ENCODE measurements at places on chromosomes 3 and 15.

DNA sequence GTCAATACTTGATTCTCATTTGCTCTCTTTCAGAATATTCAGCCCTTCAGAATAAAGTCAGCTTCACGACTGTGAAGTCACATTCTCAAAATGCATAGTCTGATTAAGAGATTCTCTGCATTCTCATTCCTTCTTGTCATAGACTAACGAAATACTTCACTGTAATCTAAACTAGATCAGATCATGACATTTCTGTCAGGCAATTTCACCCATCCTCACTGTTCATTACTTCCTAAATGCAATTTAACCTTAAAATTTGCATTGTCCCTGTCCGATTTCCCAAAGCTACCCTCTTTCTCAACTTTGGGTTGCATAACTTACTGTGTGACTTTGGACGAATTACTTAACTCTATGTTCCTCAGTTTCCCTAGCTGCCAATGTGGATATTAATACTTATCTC lies 6.2 kb downstream of the RPL22L1 start:
- no peak for DNase-seq

- DNase-seq = no peak
Observed at GRCh38 chr3:144332868-144333267, 361.2 kb downstream of the DIPK2A start.

GRCh38 chr3:140129768-140130284 lies 194.8 kb downstream of the CLSTN2 start:
- DNase-seq = no peak

DNA sequence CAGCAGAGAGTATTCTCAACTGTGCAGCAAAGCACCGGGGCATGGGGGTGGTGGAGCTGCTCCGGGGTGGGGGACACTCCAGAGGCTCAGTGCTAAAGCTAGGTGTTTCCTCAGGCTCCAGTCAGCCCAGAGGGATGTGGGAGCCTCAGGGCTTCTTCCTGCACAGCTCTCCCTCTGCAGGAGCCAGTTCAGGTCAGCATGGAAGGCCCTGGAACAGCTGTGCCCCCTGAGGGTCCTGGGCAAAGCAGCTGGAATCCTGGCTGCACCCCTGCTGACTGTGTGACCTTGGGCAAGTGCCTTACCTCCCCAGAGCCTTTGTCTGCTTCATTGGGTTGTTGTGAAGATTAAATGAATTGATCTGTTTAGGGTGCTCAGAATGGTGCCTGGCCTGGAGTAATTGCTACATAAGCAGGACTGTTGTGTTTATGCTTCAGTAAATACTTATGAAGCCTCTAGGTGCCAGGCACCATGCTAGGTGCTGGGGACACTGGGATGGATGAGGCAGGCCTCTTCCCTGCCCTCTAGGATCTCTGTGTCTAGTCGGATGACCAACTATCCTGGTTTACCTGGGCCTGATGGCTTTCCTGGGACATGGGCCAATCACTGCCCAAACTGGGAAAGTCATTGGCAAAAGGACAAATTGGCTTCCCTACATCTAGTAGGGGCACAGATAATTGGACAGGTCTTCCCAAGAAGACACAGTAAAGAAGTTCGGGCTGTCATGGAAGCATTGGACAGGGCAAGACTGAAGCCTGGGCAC lies 64.2 kb upstream of the LCTL start:
- DNase-seq = no peak

- no peak for DNase-seq
Observed at GRCh38 chr3:127408022-127408683, 120.3 kb upstream of the PRR20G start.

- DNase-seq = no peak
Observed at GRCh38 chr3:45807133-45807532, 10.8 kb upstream of the SLC6A20 start.

DNA sequence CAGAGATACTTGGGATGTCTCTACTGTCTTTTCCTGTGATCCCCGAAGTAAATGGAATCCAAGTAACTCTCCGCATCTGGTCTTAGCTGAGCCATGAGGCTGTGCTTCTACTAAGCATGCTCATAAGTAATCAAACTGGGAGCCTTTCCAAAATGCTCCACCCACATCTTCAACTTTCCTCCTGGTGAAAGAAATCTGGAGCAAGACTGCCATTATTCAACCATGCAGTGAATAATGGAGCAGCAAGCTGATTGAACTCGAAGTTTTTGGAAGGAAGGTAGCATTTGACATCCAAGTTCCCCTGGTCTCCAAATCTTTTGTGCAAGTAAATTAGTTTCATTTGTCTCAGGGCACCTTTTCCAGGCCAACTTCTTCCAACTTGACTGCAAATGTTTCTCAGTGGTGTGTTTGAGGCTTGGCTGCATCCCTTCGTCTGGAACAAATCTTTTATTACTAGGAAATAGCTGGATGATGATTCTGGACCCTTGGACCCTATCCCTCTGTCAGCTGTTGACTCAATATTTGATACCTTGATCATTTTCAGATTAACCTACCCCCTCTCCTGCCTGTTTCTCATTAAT lies 19.4 kb downstream of the GXYLT2 start:
- DNase-seq = no peak

GRCh38 chr3:194097141-194097882 lies 38.6 kb upstream of the HES1 start:
- DNase-seq = no peak

- no peak for DNase-seq
Observed at GRCh38 chr3:65914032-65914739, 124.5 kb downstream of the MAGI1 start.

GRCh38 chr3:51727500-51727899 lies 20.6 kb downstream of the GRM2 start:
- DNase-seq = no peak

- DNase-seq = no peak
Observed at GRCh38 chr3:20326541-20326940, 140.5 kb upstream of the SGO1 start.

GRCh38 chr3:55588146-55588765 lies 101.2 kb upstream of the WNT5A start:
- no peak for DNase-seq

- DNase-seq = no peak
Observed at GRCh38 chr15:76987896-76988860, 6.7 kb upstream of the PSTPIP1 start.

GRCh38 chr3:53836084-53836872 lies 9.9 kb downstream of the CHDH start:
- no peak for DNase-seq

DNA sequence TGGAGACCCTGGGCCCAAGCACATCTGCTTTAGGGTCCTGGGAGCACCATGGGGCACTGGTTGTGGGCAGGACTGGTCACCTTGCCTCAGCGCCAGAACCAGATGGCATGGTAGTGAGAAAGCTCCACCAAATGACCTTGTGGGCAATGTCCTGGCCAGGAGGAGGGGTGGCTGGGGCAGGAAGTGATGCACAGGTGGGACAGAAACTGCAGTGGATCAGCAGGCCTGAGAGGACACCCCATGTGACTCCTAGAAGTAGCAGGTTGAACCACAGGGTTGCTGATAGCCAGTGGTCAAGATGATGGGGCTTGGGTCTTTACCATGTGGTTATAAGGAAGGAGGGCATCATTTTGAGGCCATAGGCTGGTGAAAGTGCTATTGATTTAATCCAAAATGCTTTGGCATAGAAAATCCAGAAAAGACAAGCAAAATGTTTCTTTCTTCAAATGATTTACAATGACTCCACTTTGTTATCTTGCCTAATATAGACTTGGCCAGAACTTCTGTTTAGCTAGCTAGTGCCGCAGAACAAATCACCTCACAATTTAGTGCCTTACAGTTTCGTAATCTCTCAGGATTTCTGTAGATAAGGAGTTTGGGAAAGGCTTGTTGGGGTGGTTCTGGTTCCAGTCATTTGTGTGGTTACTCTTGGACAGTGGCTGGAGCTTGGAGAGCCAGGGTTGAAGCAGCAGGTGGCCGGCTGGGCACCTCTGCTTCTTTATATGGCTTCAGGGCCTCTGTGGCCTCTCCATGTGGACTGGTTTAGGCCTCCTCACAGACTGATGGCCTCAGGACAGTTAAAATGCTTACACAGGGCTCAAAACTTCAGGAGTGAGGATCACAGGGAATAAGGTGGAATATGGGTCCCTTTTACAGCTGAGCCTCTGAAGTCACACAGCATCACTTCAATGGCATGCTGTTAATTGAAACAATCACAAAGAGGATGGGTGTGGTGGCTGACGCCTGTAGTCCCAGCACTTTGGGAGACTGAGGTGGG lies 27.5 kb downstream of the TMEM158 start:
- no peak for DNase-seq

GRCh38 chr3:52032702-52033408 lies 23.5 kb downstream of the DUSP7 start:
- DNase-seq = no peak

GRCh38 chr3:183008303-183008702 lies 28.0 kb upstream of the DCUN1D1 start:
- no peak for DNase-seq

DNA sequence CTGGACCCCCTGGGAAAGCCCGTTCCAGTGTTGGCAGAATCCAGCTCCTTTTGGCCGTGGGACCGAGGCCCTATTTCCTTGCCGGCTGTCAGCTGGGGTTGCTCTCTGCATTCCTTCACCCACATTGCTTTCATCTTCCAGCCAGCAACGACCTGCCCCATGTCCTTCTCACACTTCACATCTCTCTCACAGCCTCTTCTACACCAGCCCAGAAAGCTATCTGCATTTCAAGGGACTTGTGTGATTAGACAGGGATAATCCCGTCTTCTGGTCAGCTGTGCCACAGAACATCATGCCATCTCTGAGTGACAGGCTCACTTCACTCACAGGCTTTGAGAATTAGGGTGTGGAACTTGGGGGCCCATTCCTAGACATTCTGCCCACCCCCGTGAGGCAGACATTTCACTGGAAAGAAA lies 16.4 kb downstream of the EFCC1 start:
- DNase-seq = no peak

GRCh38 chr15:50017522-50017921 lies 101.5 kb downstream of the ATP8B4 start:
- no peak for DNase-seq

DNA sequence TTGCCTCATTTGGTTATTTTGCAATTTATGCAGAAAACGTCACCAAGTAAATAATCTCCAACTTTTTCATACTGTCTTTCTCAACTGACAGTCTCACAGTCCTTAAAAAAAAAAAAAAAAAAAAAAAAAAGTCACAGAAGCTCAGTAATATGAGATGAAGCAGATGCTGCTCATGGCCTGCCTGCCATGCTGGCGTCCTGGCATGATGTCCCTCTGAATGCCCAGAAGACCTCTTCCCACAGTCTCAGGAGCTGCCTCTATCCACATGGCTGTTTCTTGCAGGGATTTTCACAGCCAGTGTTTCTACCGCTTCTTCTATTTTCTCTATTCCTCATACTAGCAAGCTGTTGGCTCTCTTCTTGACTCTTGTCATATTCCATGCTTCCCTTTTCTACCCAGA lies 87.7 kb downstream of the TGFBR2 start:
- no peak for DNase-seq

DNA sequence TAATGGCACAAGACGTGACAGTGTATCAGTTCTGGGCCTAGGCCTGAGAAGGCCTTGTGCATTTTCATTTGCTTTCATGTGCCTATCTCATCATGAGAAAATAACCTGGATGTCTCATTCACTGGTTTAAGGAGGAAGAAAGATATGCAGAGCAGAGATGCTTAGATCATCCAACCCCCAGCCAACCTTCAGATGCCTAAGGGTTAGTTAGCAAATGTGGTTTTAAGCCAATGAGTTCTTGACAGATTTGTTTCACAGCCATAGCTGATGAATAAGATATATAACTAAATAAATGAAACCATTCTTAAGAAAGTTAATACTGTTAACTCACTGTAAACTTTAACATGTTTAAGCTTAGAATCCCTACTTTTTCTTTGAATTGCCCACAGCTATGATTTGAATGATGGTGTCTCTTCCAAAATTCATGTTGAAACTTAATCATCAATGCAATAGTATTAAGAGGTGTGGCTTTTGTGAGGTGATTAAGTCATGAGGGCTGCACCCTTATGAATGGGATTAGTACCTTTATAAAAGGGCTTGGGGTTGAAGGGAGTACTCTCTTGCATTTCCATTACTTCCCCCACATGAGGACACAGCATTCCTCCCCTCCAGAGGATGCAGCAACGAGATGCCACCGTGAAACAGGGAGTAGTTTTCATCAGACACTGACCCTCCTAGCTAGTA lies 324.6 kb upstream of the TBC1D5 start:
- no peak for DNase-seq

DNA sequence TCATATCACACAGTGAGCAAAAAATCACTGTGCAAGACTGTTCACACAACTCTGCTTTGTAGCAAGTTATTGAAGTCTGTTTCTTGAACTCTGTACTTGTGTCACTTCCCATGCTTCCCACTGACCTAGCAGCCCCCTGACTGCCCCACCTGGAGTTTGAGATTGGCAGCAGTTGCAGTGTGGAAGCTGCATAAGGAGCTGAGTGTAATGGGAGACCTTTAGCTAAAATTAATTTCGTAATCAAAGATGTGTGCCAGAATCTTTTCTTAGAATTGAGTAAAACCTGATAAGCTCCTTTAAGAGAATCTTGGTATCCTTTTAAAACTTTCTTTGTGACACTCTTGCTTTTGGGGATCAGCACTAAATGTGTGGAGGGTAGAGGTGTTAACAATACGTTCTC lies 42.8 kb downstream of the NKIRAS1 start:
- no peak for DNase-seq

DNA sequence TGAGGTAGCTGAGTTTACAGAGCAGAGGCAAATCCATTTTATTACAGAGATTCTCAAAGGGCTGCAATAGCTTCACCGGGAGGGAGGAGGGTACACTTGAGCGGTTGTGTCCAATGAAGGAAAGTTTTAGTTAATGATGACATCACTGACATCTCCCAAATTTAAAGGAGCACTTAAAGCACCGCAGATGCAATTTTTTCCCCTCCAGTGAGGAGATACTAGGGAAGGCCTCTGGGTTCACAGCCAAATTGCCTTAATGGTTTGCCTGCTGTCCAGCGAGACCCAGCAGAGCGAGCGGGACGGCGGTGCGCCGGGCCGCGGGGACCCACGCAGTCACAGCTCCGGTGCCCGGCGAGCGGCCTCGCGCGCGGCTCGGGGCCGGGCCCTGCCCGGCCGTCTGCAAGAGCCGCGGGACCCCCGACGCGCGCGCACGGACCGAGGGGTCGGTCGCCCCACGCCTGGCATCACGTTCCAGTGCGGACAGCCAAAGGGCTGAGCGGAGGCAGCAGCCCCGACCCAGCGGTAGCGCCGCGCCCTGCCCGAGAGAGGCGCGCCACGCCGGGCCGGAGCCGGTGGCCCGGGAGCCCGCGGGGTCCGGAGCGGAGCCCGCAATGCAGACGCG lies 160.5 kb upstream of the CHRNA7 start:
- no peak for DNase-seq

DNA sequence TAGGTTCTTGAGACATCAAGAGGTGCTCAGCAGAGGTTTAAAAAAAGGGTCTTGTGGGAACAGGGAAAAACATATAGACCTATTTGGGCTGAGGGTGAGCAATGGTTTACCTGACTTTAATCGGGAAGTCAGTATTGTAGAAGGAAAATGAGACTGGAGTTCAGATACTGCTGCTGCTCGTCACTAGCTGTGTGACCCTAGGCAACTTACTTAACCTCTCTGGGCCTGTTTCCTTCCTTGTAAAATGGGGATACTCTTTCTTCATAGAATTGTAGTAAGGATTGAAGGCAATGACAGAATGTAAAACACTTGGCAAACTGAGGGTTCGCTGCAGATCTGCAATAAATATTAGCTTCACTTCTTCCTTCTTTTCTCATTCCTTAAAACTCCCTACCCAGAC lies 327.5 kb upstream of the PROK2 start:
- no peak for DNase-seq
